Esophagus muscularis mucosa (tissue), 4 donors: ENCODE measurements at places on chromosomes 6 and 20. TPM values are rescaled to one million over a fixed set of nuclear protein-coding genes. Genes with fewer than 3 reads are reported as not detected.

MAS1 gene
- not detected for total RNA-seq

NKX2-4 gene
- not detected for total RNA-seq

DNA sequence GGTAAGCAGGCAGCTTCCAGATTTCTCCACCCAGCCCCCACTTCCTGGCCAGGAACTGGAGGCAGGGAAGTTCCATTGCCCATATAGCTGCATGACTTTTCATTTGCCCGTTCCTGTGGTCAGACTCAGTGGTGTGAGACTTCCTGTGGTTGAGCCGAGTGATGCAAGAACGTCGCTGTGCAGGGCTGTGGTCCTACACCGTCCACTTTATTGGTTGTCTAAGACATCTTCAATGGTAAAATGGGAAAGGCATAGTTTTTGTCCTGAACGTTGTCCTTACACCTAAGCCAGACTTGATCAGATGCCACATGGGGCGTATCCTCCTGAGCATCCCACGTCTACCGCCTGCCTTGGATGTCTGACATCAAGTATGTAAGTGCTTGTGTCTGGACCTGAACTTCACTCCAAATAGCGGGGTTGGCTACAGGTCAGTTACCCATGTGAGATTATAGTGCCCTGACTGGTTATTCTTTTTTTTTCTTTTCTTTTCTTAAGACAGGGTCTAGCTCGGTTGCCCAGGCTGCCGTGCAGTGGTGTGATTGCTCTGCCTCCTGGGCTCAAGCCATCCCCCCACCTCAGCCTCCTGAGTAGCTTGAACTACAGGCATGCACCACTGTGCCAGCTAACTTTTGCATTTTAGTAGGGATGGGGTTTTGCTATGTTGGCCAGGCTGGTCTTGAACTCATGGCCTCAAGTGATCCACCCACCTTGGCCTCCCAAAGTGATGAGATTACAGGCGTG is 25.9 kb upstream of the GTSF1L start:
- DNase-seq = no peak
- H3K27ac ChIP-seq = peak overlapping the region; percentile 81
- H3K4me1 ChIP-seq = peaks cover 32% of the 10 kb centered on the region
- peaks cover 7% of the 10 kb centered on the region for H3K27me3 ChIP-seq
- no peak overlapping the region for H3K4me3 ChIP-seq

DNA sequence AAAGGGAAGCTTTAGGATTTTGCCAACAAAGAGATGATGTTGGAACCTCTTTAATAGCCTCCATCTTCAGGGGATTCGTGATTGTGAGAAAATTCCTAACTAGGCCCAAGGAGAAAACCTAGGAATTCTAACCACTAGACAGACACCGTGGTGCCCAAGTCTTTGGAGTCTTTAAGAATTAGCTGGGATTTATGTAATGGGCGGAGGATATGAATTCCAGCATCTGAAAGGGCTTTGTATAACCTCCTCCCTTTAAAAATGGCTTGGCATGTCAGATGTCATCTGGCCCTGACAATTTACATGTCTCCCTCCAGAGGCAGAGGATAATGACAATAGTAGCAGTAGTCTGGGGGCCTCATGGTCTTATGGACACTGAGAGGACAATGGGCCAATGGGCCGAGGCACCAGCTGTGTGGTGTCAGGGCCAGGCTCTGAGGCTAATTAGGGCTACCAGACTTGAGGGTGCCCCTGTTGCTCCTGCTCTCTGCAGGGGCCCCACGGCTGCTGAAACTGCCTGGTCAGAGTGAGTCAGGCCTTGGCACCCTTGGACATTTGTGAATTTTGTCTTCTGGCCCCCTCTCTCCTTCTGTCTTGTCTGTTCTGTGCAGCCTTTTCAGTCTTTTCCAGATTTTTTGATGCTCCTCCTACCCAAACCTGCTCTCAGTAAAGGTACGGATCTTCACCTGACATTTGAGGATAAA is 113.9 kb downstream of the EDN1 start:
- H3K27ac ChIP-seq = peak overlapping the region; percentile 30
- peaks cover 20% of the 10 kb centered on the region for H3K4me1 ChIP-seq
- H3K36me3 ChIP-seq = no peaks in the 10 kb centered on the region
- no peaks in the 10 kb centered on the region for H3K27me3 ChIP-seq

- peaks cover 5% of the 10 kb centered on the region for H3K4me1 ChIP-seq
- H3K4me3 ChIP-seq = no peak overlapping the region
- H3K27me3 ChIP-seq = no peaks in the 10 kb centered on the region
- peaks cover 17% of the 10 kb centered on the region for H3K36me3 ChIP-seq
Observed at GRCh38 chr20:21394551-21394950, 2.8 kb downstream of the NKX2-4 start.

DNA sequence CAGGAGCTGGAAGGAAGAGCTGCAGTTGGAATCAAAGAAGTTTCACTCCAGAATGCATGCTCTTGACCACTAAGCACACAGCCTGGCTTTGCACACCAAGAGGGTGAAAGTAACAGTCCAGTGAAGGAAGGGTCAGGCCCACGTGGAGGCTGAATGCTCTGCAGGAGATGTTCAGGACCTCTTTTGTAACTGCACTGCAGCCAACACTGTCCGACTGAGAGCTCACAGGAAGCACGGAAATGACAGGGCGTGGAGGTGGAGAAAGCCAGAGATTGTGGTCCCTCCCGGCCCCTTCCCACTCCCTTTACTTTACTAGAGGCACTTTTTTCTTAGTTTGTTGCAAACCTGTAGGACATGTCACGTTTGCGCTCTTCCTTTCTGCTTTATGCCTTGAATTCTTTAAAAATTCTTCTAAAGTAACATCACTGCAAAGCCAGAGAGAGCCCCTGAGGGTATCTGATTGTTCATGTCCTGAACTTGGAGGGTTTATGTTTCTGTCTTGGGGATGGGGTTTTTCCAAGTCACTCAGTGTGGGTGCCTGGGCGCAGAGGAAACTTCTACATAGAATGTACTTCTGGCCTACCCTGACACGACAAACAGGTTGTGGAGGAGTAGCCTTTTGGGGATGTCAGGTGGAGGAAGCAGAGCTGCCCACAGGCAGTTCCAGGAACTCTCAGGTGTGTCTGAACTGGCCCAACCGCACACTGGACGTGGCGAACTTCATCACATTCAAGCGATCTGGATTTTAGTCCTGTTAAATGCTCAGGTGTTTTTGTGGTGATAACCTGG is 40.9 kb downstream of the JAG1 start:
- no peak overlapping the region for H3K27ac ChIP-seq
- no peak overlapping the region for H3K4me3 ChIP-seq
- no peak for DNase-seq
- H3K27me3 ChIP-seq = no peaks in the 10 kb centered on the region

DNA sequence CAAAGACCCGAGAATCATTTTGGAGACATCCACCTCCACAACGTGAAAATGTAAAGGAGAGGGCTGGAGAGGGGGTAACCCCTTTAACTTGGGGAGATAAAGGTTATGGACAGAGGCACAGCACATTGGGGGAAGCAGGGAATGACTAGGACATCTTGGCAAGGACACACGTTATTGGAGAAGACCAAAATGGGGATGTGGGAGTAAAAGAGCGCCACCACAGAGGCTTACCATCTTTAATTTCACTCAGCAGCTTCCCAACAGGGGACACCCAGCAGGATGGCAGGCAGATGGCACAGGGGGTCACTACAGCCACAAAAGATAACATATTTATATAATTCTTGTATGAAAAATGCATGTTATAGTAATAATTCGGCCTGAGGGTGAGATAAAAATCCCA is 9.8 kb downstream of the C6orf52 start:
- no peak for DNase-seq
- no peaks in the 10 kb centered on the region for H3K27me3 ChIP-seq
- no peak overlapping the region for H3K27ac ChIP-seq
- H3K4me3 ChIP-seq = no peak overlapping the region

DNA sequence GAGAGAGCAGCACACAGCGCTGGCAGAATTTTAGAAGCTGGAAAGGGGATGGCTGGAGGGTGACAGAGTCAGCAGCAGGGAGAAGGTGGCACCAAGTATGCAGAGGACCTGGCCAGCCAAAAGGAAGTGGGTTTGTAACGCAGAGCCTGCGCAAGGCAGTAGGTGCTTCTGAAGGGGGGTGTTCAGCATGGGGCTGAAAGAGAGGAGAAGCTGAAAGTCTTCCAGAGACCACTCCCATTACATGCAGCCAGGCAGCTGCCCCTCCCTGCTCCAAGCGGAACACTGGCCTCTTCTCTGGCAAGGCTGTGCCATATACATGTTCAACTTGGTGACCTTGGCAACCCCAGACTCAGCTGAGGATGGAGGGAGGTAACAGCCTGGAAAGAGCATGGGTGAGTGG is 42.1 kb upstream of the TULP1 start:
- H3K27me3 ChIP-seq = no peaks in the 10 kb centered on the region
- H3K4me3 ChIP-seq = no peak overlapping the region
- no peak for DNase-seq
- no peaks in the 10 kb centered on the region for H3K4me1 ChIP-seq
- no peaks in the 10 kb centered on the region for H3K36me3 ChIP-seq

DNA sequence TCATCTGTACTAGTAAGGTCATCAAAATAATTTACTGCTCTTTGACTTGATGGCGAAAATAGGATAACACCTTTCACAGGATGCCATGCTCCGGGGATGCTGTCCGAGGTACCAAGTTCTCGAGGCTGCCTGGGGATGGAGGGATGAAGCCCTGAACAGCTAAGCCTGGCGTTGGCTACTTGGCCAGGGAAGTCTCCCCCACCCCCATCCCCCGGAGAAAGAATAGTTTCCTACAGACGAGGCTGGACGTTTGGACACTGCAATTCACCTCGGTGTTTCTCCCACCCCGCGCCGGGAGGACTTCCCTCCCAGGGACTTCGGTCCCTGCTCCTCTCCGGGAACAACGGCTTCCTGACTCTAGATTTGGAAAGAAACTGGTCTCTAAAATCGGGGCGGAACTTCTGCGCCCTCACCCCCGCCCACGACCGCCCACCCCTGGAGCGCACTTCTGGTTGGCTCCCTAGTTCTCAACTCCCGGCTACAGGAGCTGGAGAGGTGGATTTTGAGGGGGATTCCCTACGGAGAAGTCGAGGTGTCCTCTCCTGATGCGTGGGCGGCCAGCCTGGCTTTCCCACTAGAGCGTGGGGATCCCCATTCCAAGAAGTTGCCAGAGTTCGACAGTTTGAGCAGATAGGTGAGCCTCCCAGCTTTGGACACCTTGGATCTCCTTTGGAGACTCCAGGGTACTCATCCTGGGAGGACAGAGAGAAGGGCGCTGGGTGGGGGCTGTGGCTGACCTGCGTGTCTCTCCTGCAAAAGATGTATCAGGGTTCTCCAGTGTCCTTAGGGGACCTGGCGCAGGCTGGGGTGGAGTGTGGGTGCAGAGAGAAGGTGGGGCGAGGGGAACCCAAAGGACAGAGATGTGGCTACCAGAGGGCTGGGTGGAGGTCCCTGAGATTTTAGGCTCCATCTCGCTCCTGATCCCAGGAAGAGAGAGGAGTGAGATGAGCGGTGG is 1.1 kb downstream of the PCSK2 start:
- no peaks in the 10 kb centered on the region for H3K36me3 ChIP-seq
- no peak for DNase-seq
- peak overlapping the region; percentile 42 for H3K4me3 ChIP-seq
- peaks cover 16% of the 10 kb centered on the region for H3K4me1 ChIP-seq
- peaks cover 28% of the 10 kb centered on the region for H3K27me3 ChIP-seq

DNA sequence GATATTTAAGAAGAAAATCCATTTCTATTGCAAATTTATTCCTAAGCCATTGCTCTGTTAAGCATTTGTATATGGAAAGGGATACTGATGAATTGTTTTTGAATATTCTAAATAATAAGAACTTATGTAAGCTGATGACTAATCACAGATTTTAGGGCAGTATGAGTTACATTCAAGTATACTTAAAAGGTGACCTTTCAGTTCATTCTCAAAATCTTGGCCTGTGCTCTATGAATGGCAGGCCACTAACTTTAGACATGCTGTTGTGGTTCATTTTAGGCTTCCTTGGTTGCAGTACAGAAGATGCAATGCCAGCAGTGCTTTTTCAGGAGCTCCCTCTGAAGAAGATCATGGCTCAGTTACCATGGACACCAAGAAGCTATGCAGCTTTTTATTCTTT is 380.4 kb downstream of the CENPW start:
- no peak overlapping the region for H3K4me3 ChIP-seq
- H3K36me3 ChIP-seq = no peaks in the 10 kb centered on the region
- no peaks in the 10 kb centered on the region for H3K27me3 ChIP-seq
- DNase-seq = no peak
- H3K4me1 ChIP-seq = no peaks in the 10 kb centered on the region
- H3K27ac ChIP-seq = no peak overlapping the region
